ENCODE measurements at places on chromosomes 12 and 14.

GRCh38 chr12:14619741-14620501 lies 52.2 kb upstream of the PLBD1 start:
- no peak for DNase-seq

- no peak for DNase-seq
Observed at GRCh38 chr14:79117561-79117960, 947.4 kb downstream of the NRXN3 start.

- DNase-seq = peak; percentile 81
Observed at GRCh38 chr12:68636268-68636667, 25.6 kb downstream of the RAP1B start.

DNA sequence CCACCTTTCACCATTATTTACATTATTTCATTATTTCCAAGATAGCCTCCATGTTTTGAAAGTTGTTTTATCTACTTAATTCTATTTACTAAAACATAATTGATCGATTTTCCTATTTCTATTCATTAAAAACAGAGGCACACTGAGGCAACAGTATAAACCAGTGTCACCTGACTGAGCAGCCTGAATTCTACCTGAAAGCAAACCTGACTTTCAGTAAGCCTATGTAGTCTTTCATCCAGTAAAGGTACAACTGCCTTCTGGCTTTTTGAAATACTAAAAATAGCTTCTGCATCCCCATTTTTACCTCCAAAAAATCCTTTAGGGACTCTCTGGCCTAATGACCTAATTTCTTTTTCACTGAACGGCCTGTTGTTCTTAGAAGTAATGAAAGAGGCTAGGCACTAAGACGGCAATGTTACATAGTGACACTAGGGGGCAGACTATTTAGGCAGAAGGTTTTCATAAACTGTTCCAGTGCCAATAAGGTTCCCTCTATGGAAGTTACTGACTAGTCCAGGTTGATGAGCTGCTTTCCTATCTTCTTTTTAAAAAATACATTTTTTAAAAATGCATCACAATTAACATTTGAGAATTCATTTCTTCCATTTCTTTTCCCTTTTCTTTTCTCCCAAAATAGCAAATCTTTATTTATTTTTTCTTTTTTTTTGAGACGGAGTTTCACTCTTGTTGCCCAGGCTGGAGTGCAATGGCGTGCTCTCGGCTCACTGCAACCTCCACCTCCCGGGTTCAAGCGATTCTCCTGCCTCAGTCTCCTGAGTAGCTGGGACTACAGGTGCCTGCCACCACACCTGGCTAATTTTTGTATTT lies 17.5 kb downstream of the ANAPC5 start:
- peak; percentile 82 for DNase-seq

DNA sequence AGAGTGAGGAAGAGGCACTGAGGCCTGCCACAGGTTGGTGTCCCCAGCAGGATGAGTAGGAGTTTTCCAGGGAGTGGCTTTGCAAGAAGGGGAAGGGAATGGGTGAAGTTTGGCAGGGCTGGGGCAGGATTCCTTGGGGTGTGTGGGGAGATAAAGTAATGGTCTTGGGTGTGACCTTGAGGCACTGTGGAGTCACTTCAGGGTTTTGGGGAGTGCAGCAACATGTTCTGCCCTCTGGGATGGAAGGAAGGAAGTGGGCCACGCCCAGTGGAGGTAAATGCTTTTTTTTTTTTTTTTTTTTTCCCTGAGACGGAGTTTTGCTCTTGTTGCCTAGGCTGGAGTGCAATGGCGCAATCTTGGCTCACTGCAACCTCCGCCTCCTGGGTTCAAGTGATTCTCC lies 108.9 kb downstream of the ADCK1 start:
- no peak for DNase-seq

DNA sequence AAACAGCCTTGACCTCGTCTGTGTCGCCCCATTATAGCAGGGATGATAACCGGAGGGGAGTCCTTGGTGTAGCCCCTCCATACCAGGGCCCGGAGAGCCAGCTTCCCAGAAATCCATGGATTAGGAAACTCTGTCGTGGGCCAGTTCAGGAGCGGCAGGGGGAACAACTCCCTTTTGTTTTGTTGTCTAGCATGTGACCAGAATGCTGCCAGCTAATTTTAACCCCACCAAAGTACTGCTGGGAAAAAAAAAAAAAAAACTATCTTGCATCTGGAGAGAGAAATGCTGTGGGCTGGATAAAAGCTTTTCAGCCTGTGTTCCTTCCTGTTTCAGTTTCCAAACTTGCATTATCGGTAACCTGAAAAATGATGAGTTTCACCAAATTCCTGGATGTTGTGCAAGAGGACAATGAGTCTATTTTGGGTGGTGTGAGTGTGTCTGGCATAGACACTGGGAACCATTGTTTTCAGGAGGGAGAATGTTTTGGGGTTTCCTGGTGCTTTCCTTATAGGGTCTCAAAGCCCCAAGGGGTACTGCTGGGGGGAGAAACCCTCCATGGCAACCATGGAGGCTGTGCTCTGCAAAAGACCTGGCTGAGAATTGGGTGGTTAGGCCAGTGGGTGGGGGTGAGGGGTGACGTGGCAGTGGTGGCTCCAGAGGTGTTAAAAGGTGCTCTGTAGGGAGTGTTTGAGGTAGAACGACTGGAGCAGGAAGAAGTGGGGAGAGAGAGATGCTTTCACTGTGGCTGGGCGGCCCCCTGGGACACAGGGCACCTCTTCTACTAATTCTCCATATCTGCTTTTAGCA lies 14.9 kb upstream of the IRF2BPL start:
- peak; percentile 99 for DNase-seq

- DNase-seq = no peak
Observed at GRCh38 chr14:65003394-65003793, 16.7 kb downstream of the FNTB start.

All from AG10803 (cell line).